Kidney capillary endothelial cell (primary cell): ENCODE measurements at places on chromosomes 12 and 14.

DNA sequence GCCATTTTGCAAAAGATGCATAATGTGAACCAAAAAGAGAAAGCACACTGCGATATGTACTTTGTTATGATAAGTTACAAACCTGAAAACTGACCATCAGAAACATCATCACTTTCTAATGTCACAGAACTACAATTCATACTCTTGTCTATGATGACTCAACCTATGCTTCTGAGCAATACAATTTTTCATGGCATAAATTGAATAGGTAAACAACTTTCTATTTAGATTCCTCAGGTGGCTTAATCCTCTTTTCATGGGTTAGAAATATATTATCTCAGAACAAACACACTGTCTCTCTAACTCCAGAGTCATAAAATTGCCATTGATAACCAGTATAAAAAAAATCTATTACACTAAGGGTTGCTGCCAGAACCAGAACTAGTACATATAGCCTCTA is 1715.0 kb upstream of the FLRT2 start:
- DNase-seq, result no peak

GRCh38 chr12:25755136-25755970 is 202.3 kb upstream of the LMNTD1 start:
- DNase-seq, result no peak

DNA sequence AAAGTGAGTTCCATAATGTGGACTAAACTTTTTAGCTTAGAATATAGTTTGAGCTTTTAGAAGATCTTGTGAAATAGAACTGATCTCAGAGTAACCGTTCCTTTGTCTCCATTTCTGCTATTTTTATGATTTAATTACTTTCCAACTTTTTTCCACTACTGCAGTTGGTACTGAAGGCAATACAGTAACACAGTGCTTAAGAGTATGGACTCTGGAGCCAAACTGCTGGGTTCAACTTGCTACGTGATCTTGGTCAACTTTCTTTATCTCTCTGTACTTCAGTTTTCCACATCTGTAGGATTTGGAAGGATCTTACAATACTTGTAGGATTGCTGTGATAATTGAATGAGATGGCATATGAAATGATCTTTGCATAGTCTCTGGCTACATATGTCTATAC is 40.9 kb downstream of the ATXN7L3B start:
- no peak for DNase-seq

- no peak for DNase-seq
Measured at GRCh38 chr12:105256011-105256410, 20.0 kb upstream of the APPL2 start.

GRCh38 chr12:87085286-87085685 is 829.1 kb upstream of the MGAT4C start:
- no peak for DNase-seq

DNA sequence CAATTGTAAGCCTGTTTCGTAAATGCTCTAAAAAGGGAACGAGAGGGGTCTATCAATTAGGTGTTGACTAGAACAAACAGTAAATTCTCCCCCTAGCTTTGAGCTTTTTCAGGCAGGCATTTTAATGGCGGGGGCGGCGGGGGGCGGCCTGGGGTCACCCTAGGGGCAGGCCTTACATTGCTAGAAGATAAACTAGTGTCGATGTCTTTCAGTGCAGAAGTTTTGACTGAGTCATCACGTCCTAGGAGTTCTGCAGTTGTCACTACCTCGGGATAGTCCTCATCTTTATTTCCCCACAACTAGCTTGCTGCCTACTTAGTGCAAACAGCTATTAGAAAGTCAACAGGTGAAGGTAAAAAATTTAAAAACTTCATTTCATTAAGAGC is 1.6 kb downstream of the ATP6V1D start:
- no peak for DNase-seq

DNA sequence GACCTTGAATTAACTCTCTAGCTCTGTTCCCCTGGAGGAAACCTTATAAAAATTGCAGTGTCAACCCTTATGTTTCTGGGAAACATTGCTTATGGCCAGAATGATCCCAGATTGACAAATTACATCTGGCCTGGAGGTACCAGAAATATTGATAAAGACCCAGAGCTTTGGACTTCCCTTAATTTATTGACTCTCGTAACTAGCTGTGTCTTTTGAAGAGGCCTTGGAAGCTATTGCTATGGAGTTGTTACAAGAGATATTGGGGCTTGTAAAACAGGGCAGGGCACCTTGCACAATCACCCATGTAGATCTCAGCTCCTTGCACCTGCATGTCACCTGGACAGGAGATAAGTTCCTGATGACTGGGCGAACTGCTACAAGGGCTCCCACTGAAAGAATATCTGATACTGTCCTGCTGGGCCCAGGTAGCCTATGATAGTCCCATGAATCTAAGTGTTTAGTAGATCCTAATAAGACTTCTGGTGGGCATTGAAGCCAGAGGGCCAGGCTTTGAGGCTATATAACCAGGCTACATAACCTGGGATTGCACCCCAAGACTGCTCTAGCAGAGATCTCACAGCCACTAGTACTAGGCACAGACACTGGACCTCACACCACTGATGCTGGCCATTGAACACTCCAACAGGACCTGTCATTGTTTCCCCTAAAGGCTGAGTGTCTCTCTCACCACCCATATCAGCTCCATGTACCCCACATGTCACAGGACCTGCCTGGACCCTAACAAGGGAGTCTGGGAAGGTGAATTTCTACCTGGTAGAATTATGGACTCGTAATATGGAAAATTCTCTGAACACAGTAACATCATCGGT is 135.7 kb upstream of the PWP1 start:
- no peak for DNase-seq
